T-helper 2 cell (primary cell): ENCODE measurements at places on chromosomes 3 and 15.

GRCh38 chr15:66785637-66786036 is 83.6 kb downstream of the SMAD6 start:
- no peak for DNase-seq

GRCh38 chr3:11671648-11672100 is 28.0 kb upstream of the VGLL4 start:
- no peak for DNase-seq

DNA sequence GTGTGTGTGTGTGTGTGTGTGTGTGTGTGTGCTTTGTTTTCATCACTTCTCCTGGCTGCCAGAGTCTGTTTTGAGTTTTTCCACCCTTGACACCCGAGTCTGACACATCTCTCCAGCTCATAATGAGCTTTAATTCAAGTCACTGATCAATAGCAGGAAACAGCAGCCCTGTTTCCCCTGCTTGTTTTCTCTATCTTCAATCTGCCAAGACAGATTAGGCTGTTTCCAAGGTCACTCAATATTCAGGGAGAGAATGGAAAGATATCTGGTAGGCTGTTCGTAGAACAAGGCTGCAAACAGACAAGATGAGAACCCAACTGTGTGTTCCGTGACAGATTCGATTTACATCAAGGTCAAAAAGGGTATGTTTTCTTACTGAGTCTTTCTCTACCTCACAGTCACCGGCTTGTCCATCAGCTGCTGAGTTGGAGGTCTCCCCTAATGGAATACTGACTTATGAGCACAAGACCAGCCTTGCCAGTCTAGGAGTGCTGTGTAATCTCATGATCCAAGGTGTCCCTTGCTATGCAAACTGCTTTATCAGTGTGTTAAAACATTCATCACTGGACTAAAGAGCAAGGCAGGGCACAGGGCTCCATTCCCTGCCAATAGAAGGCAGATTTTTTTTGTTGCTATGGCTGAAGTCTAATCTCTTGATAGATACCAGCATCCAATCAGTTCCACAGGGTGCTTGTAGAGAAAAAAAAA is 187.9 kb upstream of the LMCD1 start:
- no peak for DNase-seq

DNA sequence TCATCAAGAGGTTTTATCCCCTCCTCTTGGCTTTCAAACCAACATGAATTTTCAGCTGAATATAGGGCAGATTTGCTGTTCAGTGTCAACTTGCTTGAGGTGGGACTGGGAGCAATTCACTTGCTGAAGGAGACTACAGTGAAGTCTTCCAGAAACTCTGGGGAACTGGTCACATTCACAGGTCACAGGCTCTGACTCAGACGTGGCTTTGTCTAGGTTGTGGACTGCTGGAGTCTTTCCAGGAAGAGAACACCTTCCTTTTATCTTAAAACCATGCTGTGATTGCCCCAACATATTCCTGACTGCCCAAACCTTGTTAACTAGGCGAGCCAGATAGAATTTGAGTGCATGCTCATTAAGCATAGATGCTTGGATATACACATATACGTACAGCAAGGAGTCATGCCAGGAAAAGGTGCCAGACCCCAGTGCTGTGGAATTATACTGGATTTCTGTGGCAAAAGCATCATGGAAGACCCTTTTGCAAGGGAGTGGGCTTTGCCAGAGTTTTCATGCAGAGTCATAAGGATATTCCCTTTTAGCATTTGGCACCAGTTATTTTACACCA is 399.1 kb upstream of the TBL1XR1 start:
- DNase-seq, result no peak

- DNase-seq, result no peak
Measured at GRCh38 chr3:185473290-185473815, 25.5 kb downstream of the TMEM41A start.

DNA sequence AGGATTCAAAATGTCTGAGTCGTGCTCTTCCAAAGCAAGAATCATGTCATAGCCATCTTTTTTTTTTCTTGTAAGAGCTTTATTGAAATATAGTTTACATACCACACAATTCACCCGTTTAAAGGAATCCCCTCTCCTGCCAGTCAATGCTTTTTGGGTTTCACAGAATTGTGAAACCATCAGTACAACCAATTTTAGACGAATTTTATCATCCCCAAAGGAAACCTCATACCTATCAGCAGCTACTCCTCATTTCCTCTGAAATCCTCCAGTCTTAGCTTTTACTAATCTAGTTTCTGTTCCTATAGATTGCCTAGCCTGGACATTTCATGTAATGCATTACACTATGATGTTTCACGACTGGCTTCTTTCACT is 39.6 kb downstream of the ADIPOQ start:
- no peak for DNase-seq

GRCh38 chr3:194206320-194206719 is 70.4 kb downstream of the HES1 start:
- no peak for DNase-seq

DNA sequence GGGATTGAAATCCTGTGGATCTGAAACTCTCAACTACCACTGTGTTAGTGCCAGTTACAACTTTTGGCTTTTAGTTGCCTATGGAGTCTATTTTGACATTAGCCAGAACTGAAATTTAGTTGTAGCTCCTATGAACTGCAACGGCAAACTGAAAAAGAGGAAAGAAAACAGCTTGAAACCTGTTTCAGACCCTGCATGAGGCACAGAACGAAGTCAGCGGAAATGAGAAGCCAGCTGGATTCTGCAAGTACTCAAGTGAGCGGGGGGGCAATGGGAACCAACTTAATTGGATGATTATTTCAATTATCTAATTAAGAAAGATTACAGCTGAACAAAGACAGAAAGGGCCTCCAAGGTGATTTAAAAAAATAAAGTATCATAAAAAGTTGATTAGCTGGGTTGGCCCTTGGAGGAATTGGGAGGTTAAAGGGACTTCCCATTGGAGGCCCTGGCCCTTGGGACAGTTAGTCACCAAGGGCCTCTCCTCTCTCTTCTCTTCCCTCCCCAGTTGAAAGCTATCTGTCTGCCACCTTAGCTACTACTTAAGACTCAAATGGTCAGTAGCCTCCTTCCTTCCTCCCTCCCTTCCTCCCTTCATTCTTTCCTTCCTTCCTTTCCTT is 352.1 kb downstream of the SHQ1 start:
- no peak for DNase-seq

DNA sequence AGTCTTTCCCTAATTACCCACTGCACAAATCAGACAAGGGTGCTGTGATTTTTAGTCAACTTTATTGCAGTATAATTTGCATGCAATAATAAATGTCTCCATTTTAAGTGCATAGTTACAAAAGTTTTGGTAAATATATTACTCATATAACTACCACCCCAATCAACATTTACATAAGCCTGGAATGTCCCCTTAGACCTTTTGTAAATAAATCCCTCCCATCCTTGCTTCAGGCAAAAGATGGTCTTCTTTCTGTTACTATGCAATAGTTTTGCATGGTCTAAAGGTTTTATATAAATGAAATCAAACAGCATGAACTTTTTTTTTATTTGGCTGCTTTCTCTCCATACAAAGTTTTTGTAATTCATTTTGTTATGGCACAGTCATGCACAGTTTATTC is 235.4 kb downstream of the PYDC2 start:
- DNase-seq, result no peak

DNA sequence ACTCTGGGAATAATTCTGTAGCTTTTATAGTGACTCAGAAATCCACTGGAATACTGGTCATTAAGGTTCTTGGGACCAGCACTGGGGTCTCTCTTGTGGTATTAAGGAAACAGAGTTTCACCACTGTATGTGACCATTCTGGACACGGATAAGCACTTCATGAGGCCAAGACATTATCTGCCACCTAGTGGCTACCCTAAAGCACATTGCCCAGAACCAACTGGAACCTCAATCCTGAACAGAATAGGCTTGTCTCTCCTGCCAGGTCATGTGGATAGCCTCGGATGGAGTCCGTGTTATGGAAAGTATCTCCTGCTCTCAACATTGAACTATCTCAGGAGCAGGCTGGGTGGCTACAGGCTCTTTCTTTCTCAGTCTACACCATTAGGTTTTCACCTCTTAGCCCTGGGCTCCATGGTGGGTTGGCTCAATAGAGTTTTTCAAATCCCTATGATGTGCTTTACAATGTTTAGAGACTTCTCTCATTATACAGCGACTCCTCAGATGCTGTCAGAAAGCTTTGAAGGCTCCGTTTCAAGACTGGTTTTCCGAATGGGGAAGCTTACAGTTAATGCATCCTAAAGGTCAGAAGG is 167.6 kb upstream of the ST8SIA2 start:
- DNase-seq, result no peak

DNA sequence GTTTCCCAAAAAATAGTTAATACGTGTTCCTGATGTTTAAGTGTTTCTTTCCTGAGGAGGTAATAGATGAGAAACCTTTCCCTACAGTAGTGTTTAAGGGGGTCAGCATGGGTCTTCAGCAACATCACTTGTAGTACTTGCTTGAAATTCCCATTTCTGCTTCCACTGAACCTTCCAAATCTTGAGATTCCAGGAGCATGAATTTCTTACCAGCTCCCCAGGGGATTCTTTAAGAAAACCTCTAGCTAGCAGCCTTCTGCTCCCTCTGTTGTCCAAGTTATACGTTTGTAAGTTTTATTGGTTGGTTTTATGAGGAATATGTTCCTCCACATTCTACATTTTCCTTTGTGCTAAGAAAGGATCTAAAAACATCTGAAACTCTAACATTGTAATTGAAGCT is 38.2 kb upstream of the ACP3 start:
- DNase-seq, result no peak

DNA sequence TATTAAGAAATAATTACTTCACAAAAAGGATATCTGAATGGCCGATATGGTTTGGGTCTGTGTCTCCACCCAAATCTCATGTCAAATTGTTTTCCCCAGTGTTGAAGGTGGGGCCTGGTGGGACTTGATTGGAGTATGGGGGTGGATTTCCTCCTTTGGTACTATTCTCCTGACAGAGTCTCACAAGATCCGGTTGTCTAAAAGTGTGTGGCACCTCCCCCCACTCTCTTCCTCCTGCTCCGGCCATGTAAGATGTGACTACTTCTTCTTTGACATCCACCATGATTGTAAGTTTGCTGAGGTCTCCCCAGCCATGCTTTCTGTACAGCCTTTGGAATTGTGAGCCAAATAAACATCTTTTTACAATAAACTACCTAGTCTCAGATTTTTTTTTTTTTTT is 34.5 kb downstream of the ZBTB11 start:
- DNase-seq, result no peak

DNA sequence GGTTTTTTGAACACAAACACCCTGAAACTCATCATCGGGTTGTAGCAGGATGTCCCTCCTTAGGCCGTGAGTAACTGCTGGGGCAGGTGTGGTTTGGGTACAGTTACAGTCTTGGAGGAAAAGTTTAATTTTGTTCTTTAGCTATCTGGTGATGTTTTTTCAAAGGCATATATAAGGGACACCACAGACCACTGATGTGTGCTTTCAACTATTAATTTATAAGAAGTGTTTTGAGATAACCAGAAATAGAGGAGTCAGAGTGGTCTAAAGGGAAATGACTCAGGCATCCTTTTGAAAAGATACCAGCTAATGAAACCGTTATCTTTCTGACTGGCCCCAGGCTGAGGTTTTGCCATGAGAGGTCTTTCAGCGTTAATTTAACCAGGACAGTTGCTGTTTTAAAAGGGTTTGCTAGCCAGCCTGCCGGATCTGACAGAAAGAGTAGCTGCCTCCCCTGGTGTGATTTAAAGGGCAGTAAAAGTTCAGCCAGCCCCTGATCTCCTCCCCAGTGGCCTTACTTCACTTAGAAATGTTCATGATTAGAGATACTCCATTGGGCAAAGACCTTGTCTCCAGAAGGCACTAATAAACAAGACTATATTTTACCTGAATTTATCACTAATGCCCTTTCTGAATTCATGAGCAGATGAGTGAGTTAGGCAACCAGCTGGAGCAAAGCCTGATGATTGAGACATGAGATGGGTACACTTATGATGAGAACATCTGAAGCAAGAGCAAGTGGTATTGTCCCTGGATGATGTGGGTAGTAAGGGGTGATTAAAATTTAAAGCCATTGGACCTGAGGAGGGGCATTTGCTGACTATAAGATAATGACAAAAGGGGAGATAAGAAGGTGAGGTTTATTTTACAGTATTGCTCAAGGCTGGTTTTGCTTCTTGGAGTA is 482.5 kb upstream of the TBL1XR1 start:
- no peak for DNase-seq

DNA sequence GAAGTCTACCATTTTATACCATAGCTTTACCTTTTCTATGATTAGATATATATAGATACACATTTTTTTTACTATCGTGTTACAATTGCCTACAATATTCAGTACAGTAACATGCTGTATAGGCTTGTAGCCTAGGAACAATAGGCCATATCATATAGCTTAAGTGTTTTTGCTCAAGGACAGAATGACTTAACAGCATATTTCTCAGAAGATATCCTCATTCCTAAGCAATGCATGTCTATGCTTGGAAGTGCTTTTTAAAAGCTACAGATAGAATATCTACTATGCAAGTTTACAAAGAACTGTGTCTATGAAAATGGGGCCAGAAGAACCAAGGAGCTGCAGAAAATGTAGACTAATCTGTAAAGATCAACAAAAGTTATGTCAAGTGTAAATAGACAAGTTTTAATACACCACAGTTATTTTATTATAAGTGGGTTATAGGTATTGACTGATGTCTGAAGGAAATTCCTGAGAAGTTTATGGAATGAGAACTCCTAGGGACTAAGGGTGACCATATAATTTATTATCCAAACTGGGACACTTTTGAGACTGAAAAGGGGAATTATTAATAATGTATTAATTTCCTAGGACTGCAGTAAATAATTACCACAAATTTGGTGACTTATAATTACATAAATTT is 138.7 kb upstream of the TGFBR2 start:
- DNase-seq, result no peak
